ENCODE measurements at places on chromosomes 11 and 22.

DNA sequence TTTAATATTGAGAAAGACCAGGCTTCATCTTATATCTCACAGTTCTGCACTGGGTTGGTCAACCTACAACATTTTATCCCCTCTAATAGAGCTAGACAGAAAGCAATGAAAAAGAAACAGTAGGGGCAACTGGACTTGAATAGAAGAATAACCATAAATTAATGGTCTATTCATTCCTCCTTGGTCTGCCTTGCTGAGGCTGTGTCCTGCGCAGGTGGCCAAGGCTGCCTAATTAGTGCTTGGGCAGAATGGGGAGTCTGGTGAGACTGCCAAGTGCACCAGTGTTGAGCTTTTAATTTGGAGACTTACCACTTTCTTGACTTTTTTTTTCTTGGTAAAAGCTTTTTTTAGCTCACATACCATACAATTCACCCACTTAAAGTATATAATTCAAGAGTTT is 35.0 kb upstream of the SPON1 start:
- no peak overlapping the region for H3K4me3 ChIP-seq
- no peaks in the 10 kb centered on the region for H3K27me3 ChIP-seq
- no peak overlapping the region for H3K27ac ChIP-seq
- H3K36me3 ChIP-seq: no peaks in the 10 kb centered on the region
- no peak for DNase-seq

DNA sequence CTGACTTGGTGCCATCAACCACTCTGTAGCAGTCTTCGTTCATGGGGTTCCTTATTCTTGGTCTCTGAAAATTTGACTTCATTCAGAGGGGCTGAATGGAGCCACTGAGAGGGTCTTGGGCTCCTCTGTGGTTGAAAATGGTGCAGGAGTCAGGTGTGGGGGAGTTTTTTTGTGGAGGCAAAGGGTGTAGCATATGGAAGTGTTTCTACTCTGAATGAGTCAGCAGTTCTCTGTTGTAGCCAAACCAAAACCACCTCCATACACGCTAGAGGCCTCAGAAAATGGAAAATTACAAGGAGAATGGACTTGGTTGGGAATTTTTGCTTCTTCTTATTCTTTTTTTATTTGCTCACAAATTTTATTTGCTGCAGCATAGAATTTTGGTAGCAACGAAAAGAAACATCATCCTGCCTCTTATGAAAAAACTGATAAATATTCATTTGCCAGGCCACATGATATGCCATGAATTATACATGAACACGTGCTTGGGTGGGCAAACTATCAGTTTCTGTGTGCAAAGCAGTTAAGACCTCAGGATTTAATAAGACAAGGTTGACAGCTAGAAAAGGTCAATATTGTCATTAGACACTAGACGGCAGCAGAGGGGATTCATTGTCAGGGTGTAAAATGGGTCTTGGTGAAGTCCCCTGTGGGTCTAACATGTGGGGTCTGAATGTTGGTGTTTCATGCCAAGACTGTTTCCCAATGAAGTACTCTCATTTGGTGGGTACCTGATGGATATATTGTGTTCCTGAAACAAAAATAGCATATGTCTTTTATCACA is 111.7 kb downstream of the MYO18B start:
- no peak overlapping the region for H3K4me3 ChIP-seq
- no peaks in the 10 kb centered on the region for H3K27me3 ChIP-seq
- no peak for DNase-seq

DNA sequence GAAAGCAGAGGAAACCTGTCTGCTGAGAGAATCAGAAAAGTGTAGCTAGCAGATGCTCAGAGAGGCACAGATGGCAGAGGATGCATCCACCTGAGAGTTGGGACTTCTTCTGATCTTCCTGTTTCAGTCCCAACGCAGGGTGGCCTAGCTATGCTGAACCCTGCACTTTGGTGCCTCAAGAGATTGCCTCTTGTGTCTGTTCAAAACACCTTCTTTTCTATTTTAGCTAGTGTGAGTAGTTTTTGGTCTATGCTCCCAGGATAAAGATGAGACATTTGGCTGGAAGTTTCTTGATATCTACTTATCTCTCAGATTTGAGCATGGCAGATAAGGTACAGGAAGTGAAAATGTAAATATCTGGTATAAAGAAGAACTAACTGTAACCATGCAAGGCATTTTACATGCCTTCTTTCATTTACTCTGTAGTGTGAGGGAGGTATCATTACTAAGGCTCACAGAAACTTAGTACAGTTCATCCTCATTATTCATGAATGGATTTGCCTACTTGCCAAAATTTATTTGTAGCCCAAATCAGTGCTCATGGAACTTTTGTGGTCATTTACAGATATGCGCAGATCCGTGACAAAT is 47.0 kb upstream of the PSMA1 start:
- H3K27ac ChIP-seq: no peak overlapping the region
- no peak overlapping the region for H3K4me3 ChIP-seq
- no peaks in the 10 kb centered on the region for H3K27me3 ChIP-seq
- DNase-seq: no peak
- H3K4me1 ChIP-seq: no peaks in the 10 kb centered on the region

GRCh38 chr11:45856044-45856468 is 8.8 kb downstream of the CRY2 start:
- peaks cover 18% of the 10 kb centered on the region for H3K36me3 ChIP-seq
- H3K27me3 ChIP-seq: no peaks in the 10 kb centered on the region
- H3K4me3 ChIP-seq: no peak overlapping the region
- peaks cover 87% of the 10 kb centered on the region for H3K4me1 ChIP-seq
- no peak for DNase-seq
- peak overlapping the region; percentile 35 for H3K27ac ChIP-seq

DNA sequence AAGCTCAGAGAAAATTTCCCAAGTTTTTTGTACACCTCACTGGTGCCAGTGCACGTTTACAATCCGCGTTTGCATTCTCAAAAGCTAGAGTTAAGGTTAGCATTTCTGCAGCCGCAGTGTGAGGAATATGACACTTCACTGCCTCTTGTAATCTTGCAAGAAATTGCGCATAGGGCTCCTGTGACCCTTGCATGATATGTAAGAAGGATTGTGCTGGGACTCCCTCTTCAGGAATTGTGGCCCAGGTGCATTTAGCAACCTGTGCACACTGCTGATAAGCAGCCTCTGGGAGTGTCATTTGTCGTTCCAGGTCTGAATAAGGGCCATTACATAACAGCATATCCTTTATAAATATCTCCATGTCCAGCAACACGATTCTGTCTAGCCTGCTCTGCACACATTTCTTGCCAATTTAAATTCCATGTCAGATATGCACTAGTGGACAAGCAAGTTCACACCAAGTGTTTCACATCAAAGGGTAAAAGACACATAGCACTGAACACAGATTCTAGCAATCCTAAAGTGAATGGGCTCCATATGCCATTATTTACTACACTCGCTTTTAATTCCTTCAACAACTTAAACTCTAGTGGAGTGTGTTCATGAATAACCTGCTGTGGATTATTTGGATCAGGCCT is 69.2 kb upstream of the INCENP start:
- H3K4me3 ChIP-seq: no peak overlapping the region
- H3K27me3 ChIP-seq: no peaks in the 10 kb centered on the region
- no peak for DNase-seq

DNA sequence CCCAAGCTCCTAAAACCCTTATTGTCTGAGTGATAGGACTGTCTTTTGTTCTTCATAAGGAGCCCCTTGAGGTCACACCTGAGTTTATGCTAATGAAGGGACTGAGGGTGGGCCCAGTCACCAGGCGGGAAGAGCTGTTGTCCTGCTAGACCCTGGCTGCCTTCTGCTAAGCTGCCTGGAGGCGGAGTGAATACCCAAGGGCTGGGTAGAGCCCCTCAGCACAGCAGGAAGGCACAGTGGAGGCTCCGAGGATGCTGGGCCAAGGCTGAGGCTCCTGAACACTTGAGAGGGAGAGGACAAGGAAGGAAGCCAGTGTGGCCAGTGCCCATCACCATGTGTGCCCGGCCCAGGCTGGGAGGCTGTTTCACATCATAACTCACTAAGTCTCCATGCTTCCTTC is 4.8 kb upstream of the PHF21B start:
- H3K36me3 ChIP-seq: no peaks in the 10 kb centered on the region
- H3K4me3 ChIP-seq: no peak overlapping the region
- H3K27ac ChIP-seq: no peak overlapping the region
- no peak for DNase-seq

- H3K4me3 ChIP-seq: no peak overlapping the region
- no peak overlapping the region for H3K27ac ChIP-seq
- no peak for DNase-seq
- no peaks in the 10 kb centered on the region for H3K4me1 ChIP-seq
Measured at GRCh38 chr11:37544491-37544890, 946.5 kb upstream of the RAG2 start.
